ENCODE measurements at places on chromosomes 4 and X.

DNA sequence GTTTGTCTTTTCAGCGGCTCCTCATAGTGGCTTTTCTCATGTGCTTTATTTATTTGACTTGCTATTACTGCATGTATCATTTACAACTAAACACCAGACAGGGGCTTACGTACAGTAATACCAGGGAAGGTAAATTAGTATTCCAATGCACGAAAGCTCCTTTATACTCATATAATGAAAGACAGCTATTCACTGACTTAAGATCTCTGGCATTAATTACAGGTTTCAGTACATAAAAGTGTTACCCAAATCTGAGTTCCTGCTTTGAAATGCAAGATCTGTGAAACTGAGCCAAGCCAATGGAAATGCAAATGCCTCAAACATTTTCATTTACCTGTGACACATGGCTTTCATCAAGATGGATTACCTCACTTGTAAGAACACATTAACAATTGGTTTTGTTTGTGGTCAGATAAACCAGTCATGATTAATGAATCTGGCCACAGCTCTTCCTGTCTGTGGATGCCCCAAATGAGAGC lies 107.2 kb downstream of the ANAPC4 start:
- no peak for DNase-seq

- DNase-seq: no peak
Observed at GRCh38 chrX:124860736-124861135, 458.9 kb upstream of the TEX13C start.

GRCh38 chr4:99529956-99530355 lies 19.1 kb downstream of the C4orf17 start:
- no peak for DNase-seq

GRCh38 chrX:20989361-20989760 lies 384.9 kb upstream of the CNKSR2 start:
- no peak for DNase-seq

DNA sequence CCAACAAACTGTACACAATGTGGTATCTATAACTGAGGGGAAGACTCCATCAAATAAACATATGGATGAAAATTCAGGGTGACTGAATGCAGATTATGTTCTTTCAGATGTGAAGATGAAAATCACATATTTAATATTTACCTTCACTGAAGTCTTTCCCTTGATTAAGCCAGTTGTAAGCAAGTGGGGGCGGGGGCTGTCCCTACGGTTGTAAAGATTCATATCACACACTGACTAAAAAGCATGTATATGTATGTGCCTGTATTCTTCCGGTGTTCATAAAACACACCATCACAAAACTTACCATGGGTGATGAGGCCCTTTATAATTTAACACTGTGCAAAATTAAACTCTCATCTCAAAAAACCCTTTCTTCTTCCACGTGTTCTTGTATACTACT lies 1.3 kb downstream of the TAB3 start:
- DNase-seq: peak; percentile 28

- DNase-seq: no peak
Observed at GRCh38 chrX:3256868-3257267, 89.6 kb downstream of the MXRA5 start.

DNA sequence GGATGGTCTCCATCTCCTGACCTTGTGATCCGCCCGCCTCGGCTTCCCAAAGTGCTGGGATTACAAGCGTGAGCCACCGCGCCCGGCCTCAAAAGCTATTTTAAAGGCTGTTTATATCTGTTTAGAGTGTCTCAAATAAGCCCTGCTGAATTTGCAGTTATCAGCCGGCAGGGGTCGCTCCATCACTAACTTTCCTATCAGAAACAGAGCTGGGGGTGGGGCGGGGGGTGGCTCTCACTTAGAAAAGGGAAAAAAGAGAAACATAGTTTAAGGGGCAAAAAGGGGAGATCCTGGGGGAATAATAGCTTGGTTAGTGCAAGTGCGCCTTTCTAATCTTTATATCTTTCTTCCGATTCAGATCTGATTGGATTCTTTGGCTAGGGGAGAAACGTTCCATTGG lies 450.7 kb downstream of the UBE2NL start:
- no peak for DNase-seq

DNA sequence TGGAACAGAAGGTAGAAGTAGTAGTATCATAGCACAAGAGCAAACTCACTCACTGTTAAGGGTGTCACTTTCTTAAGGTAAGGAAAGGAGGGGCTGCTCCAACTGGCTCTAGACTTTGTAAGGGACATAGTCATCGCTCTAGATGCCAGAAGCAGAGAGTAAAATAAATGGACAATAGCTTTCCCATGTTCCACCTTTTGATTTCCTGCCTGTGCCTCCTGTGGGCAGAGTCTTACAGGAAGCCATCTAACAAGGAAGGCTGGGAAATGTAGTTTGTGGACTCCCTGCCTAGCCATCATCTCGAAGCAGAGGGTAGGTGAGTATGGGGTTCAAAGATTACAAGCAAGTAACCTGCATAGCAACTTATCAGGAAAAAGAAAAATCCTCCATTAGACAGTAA lies 1.7 kb upstream of the METTL14 start:
- DNase-seq: no peak

DNA sequence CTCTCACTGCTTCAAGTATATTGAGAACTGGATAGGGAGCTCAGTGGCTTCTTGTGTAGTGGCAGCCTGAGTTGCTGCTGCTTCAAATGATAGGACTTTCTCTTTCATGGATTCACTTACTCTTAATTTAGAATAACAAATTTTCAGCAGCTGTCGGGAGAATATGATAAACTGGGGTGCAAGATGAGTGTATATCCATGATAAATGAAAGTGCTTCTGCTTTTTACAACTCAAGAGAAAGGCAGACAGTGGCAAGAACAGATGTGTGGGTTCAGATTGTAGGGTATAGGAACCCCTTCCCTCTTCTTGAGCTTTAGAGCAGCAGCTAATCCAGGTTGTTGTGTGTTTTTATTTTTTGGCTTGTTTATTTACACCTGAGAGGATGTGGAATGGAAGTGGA lies 1.0 kb downstream of the SH3BGRL start:
- no peak for DNase-seq

DNA sequence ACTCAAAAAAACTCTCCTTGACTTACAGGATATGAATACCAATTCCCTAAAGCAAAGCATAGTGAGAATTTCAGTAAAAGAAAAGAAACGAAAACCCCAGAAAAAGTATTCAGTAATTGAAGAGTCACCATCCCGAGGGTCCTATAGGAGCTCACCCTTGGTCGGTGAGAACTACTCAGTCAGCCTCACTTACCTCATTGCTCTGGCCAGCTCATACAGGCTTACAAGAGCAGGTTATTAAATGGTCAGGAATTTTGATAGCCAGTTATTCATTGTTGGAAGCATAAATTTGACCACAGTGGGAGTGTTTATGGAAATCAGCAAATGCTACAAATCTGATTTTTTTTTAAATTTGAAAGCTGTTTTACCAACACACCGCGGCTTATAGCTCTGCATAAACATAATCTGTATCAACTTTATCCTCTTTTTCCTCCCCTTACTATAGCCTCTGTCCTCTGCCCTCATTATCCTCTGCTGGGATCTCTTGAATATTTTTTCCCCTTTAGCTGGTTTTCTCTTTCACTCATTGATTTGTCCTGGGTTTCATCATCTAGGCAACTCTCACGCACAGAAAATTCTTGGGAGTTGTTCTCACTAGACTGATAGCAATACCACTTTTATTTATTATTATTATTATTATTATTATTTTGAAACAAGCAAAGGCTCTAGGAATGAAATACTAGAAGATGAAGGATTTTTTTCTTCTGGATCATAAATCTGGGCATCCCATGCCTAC lies 11.0 kb upstream of the CXCL2 start:
- no peak for DNase-seq

DNA sequence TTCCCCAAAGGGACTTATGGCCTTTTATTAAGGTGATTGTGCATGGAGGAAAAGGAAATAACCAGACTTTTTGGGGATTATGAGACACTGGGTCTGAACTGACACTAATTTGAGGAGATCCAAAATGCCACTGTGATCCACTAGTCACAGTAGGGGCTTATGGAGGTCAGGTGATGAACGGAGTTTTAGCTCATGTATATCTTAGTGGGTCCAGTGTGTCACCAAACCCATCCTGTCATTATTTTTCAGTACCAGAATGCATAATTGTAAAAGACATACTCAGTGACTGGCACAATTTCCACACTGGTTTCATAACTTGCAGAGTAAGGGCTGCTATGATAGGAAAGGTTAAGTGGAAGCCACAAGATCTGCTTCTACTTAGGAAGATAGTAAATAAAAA lies 131.3 kb downstream of the RTL3 start:
- DNase-seq: no peak

- DNase-seq: no peak
Observed at GRCh38 chr4:152328582-152328981, 207.3 kb downstream of the FBXW7 start.

GRCh38 chrX:154040307-154040756 lies 20.6 kb upstream of the IRAK1 start:
- no peak for DNase-seq

GRCh38 chr4:39706741-39707511 lies 9.0 kb downstream of the UBE2K start:
- no peak for DNase-seq

GRCh38 chrX:11632732-11633131 lies 33.0 kb downstream of the ARHGAP6 start:
- no peak for DNase-seq

GRCh38 chr4:41647383-41647782 lies 101.1 kb downstream of the PHOX2B start:
- DNase-seq: no peak

DNA sequence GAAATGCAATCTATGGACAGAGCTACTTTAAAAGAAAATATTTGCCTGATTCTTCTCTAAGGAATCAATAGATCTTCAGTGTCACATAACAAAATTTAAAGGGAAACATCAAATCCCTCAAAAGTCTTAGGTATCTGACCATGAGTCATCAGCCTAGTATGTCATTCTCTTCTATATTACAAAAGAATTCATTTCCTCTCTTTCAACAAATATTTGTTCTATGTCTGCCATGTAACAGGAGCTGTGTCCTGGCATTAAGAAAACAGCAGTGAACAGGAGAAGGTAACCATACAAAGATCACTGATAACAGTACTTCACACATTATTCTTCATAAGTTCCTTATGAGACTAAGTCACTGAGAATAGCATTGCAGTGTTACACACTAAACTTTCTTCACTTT lies 243.6 kb upstream of the DKK2 start:
- no peak for DNase-seq

DNA sequence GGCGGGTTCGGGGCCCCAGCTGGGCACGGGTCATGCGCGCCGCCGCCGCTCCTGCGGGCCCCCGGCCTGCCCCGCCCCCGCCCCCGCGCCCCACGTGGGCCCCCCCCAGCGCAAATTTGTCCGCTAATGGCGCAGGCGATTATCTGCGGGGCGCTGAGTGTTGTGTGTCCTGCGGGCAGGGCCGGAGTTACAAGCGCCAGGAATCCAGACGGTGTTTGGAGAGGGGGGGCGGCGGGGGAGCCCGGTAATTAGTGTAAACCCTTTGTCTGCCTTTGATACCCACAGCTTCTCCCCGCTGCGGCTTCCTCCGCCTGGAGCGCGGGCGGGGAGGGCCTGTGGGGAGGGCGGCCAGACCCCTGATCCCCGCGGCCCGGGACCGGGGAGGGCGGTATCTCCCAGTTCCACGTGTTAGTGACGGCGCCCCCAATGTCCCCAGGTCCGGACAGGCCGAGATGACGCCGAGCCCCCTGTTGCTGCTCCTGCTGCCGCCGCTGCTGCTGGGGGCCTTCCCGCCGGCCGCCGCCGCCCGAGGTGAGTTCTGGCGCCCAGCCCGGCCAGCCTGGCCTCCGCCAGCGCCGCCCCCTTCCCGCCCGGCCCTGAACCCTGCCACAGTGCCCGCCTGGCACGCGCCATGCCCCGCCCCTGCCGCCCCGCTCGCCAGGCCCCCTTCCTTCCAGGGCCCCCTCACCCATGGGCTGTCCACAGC lies 761 bp downstream of the FGFRL1 start:
- peak; percentile 43 for DNase-seq

DNA sequence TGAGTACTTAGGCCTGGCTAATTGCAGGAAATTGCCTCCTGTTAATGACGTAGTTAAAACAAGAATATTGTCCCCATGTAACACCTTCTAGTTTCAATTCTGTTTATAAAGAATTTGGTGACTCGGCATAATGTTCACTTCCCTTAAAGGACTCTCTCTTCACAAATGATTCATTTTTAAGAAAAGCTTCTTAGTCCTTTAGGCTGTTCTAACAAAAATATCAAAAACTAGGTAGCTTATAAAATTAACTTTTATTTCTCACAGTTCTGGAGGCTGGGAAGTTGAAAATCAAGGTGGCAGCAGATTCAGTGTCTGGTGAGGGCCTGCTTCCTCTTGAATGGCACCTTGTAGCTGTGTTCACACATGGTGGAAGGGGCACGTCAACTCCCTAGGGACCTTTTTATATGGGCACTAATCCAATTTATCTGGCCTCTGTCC lies 23.8 kb downstream of the COL25A1 start:
- no peak for DNase-seq

- DNase-seq: peak; percentile 79
Observed at GRCh38 chrX:119871599-119872395, at the start of the genes NDUFA1 and RNF113A. TSS of gene NDUFA1 (plus strand) at chrX:119871832. CDS start at chrX:119871912, 80 bp downstream. TSS of gene RNF113A (minus strand) at chrX:119871733. CDS start at chrX:119871613, 120 bp downstream.

DNA sequence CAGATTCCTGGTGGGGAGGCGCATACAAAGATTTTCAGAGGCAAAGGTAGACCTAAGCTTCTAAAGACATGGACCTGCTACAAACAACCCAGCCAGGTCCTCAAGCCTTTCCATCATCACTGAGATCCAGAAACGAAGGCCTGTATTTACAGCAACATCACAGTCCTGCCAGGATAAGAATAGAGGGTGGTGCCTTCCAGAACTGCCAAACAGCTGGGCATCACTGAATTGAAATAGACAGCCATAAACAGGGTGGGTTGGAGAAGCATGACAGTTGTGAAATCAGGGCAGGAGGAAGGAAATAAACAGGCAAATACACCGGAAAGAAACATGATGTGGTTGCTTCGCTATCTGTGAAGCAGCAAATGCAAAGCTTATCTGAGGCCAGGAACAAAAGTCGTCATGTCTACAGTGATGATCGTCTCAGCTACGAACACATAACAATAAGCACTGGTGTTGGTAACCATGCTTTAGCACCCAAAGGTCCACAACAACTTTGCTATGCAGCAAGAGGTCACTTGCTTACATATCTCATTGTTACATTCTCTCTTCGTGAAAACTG lies 6.7 kb upstream of the TMEM154 start:
- DNase-seq: no peak

DNA sequence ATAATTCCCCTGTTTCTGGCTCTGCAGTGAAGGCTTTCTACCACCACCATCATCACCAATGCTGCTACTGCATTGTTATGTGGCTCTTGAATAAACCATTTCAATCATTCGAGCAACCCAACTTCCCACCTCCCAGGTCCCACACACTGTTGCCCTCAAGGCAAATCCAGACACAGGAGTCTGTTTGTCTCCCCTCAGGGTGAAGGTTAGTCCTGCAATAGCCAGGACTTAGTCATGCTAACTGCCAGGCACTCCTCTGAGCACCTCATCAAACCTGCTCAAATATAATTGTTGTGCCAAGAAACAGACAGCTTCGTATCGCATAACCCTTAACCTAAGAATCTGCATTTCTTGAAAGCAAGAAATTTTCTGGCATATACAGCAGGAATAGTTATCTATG lies 213.2 kb downstream of the KDR start:
- DNase-seq: no peak

DNA sequence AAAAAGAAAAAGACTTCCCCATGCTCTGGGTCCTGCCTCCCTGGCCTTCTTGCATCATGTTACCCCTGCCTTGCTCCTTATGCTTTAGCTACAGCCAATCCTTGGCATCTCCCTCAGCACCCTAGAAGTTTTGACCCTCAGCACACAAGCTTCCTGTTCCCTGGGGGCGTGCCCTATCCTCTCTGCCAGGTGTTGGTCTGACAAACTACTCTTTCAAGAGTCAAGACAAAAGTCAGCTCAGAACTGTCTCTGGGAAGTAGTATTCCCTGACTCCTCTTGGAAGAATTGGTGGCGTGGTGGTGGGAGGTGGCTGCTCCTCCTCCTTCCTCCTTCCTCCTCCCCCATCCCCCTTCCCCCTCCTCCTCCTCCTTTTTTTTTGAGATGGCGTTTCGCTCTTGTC lies 41.0 kb downstream of the PRPS1 start:
- no peak for DNase-seq

Measured in activated CD8-positive, alpha-beta memory T cell treated with anti-CD3 and anti-CD28 coated beads, Interleukin-2, amount 50 U/mL, for 4 hours (primary cell).